ENCODE measurements at places on chromosomes 2 and 18. TPM values are rescaled to one million over a fixed set of nuclear protein-coding genes. Genes with fewer than 3 reads are reported as not detected.

- peaks cover 8% of the 10 kb centered on the region for H3K36me3 ChIP-seq
- peaks cover 55% of the 10 kb centered on the region for H3K4me1 ChIP-seq
- H3K4me3 ChIP-seq: no peak overlapping the region
Observed at GRCh38 chr18:62883937-62884735, 168.8 kb downstream of the PHLPP1 start.

GRCh38 chr18:57655740-57656139 lies 34.1 kb upstream of the NARS1 start:
- no peak for DNase-seq
- H3K27me3 ChIP-seq: no peaks in the 10 kb centered on the region
- H3K4me3 ChIP-seq: no peak overlapping the region
- no peaks in the 10 kb centered on the region for H3K4me1 ChIP-seq
- peaks cover 19% of the 10 kb centered on the region for H3K36me3 ChIP-seq
- no peak overlapping the region for H3K27ac ChIP-seq

DNA sequence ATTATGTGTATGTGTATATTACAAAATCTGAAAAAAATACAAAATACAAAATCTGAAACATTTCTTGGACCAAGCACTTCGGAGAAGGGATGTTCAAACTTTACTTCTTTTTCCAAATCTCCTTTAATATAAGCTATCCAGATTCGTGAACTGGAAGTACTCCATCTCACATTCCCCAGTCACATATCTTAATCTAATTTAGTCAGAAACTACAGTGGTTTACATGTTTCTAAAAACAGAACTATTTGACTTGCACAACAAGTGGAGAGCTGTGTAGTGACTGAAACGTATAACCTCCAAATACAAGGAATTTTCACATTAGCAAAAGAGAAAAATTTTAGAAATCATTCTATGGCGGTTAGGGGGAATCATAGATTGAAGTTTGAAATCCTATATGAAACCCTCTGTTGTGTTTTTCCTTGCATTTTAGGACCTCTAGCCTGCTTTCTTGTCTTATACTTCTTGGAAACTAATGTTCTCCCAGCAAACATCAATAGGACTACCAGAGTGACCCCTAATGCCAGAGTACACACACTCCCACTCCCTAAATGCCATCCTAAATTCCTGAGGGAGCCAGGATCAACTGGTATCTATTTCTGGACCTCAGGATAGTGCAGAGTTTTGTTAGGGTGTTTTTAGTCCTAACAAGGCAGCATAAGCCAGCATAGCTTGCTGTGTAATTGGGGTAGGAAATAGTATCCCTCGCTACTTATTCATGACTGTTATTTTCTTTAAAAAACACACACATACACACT lies 30.2 kb upstream of the ROCK1 start:
- no peaks in the 10 kb centered on the region for H3K36me3 ChIP-seq
- no peak overlapping the region for H3K4me3 ChIP-seq
- no peak overlapping the region for H3K27ac ChIP-seq
- DNase-seq: no peak

- H3K4me3 ChIP-seq: no peak overlapping the region
- H3K27me3 ChIP-seq: no peaks in the 10 kb centered on the region
- H3K36me3 ChIP-seq: no peaks in the 10 kb centered on the region
- peaks cover 17% of the 10 kb centered on the region for H3K4me1 ChIP-seq
- no peak overlapping the region for H3K27ac ChIP-seq
- no peak for DNase-seq
Observed at GRCh38 chr2:207812726-207813080, 43.0 kb upstream of the FZD5 start.

Gene CPO
- not detected for total RNA-seq

- no peak overlapping the region for H3K4me3 ChIP-seq
- no peaks in the 10 kb centered on the region for H3K4me1 ChIP-seq
Observed at GRCh38 chr18:37403100-37403781, 162.4 kb downstream of the CELF4 start.

DNA sequence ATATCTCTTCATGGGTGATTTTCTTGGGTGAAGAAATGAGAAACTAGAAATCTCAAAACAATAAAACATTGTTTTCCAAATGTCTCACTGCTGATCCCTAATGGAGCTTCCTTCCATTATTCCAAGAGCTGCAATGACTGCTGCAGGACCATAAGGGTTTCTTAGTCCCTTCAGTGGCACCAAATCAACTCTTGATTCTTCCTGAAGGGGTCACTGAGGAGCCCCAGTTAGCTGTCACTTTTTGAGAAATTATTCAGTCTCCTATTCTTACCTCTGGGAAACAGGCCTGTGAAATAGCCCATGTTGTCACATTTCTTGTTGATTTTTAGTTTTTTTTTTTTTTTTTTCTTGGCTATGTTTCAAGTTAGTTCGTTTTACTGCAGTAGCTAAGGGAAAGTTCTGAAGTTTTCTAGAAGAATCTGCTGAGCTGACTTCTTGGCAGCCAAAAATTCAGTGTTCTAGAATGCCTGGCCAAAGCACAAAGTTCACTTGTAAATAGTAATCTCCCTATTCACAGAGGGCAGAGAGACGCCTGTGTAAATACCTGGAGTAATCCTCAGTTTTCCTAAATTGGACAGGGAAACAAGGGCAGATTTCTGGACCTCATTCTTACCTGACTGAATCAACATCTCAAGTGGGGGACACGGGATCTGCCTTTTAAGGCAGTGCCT lies 480.0 kb downstream of the RIT2 start:
- no peaks in the 10 kb centered on the region for H3K36me3 ChIP-seq
- no peak overlapping the region for H3K4me3 ChIP-seq
- H3K27ac ChIP-seq: no peak overlapping the region
- no peaks in the 10 kb centered on the region for H3K4me1 ChIP-seq
- no peak for DNase-seq

GRCh38 chr2:217858519-217859491 lies 144.0 kb downstream of the TNS1 start:
- H3K27me3 ChIP-seq: no peaks in the 10 kb centered on the region
- no peak overlapping the region for H3K4me3 ChIP-seq
- DNase-seq: no peak
- H3K36me3 ChIP-seq: no peaks in the 10 kb centered on the region

DNA sequence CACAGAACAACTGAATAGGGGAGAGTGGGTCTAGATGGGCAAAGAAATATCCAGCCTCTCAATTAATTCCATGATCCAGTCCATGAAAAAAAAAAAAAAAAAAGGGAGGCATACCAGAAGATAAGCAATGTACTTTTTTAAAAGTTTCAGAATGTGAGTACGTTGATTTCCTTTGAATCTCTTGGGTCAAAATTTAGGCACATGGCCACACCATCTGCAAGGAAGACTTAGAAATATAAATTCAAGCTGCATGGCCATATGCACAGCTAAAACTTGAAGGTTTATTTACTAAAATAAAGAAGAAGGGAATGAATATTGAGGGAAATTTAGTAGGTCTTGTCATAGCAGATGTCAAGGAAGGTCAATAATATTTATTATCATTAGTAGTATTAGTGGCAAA lies 286.5 kb upstream of the CDH7 start:
- H3K36me3 ChIP-seq: no peaks in the 10 kb centered on the region
- H3K27ac ChIP-seq: no peak overlapping the region
- no peaks in the 10 kb centered on the region for H3K4me1 ChIP-seq
- H3K27me3 ChIP-seq: no peaks in the 10 kb centered on the region
- no peak overlapping the region for H3K4me3 ChIP-seq

DNA sequence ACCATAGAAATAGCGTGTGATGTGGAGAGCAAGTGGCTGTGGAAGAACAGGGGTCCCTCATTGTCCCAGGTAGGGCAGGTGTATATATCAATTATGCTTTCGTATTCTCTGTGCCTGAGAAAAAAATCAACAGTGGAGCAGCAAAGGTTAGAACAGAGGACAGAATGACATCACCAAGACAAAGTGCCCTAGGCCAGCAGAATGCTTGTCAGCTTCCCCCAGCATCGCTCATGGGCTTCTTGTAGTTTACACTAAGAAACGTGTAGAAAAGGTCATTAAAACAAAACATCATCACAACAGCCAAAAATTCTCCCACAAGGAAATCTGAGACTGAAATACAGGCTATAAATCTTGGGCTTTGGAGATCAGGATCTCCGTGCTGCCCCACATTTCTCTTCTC lies 288.0 kb downstream of the TDRD15 start:
- DNase-seq: no peak
- H3K36me3 ChIP-seq: no peaks in the 10 kb centered on the region
- H3K4me3 ChIP-seq: no peak overlapping the region

DNA sequence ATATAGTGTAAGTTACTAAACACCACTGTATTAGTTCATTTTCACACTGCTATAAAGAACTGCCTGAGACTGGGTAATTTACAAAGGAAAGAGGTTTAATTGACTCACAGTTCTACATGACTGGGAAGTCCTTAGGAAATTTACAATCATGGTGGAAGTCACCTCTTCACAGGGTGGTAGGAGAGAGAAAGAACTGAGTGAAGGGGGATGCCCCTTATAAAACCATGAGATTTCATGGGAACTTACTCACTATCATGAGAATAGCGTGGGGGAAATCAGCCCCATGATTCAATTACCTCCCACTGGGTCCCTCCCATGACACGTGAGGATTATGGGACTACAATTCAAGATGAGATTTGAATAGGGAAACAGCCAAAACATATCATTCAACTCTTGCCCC lies 618.0 kb downstream of the NYAP2 start:
- no peak overlapping the region for H3K4me3 ChIP-seq
- no peak for DNase-seq
- H3K36me3 ChIP-seq: no peaks in the 10 kb centered on the region
- H3K27ac ChIP-seq: no peak overlapping the region

GRCh38 chr2:231260442-231261208 lies 62.2 kb downstream of the ARMC9 start:
- no peak for DNase-seq
- H3K4me3 ChIP-seq: no peak overlapping the region
- no peaks in the 10 kb centered on the region for H3K36me3 ChIP-seq
- no peaks in the 10 kb centered on the region for H3K4me1 ChIP-seq
- no peak overlapping the region for H3K27ac ChIP-seq

Gene TET3
- total RNA-seq: 17.1 TPM

- H3K36me3 ChIP-seq: no peaks in the 10 kb centered on the region
- no peak overlapping the region for H3K27ac ChIP-seq
- H3K4me1 ChIP-seq: no peaks in the 10 kb centered on the region
- DNase-seq: no peak
- H3K27me3 ChIP-seq: no peaks in the 10 kb centered on the region
Observed at GRCh38 chr18:74336656-74337055, 21.0 kb downstream of the C18orf63 start.

GRCh38 chr18:74604774-74605173 lies 7.1 kb downstream of the ZNF407 start:
- no peaks in the 10 kb centered on the region for H3K4me1 ChIP-seq
- H3K36me3 ChIP-seq: no peaks in the 10 kb centered on the region
- H3K27ac ChIP-seq: no peak overlapping the region

Gene MATN3
- 1.9 TPM for total RNA-seq

Gene GPR45
- total RNA-seq: not detected

DNA sequence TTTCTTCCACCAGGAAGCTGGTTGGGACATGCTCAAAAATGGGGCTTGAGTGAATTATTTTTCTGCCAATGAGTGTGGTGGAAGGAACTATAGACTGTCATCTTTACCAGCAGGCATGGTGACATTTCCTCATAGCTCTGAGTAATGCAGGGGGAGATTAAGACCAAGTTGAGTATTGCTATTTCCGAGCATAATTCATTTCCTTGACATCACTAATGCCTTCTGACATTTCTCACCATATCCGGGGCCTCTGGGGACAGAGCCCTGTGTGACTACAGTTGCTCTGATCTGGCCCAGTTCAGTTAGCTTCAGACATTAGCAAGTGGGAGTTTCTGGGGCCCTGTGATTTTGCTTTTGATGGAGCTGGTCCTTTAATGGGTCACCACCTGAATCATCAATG lies 410.4 kb downstream of the MEIS1 start:
- no peaks in the 10 kb centered on the region for H3K27me3 ChIP-seq
- no peaks in the 10 kb centered on the region for H3K36me3 ChIP-seq
- H3K4me3 ChIP-seq: no peak overlapping the region
- H3K27ac ChIP-seq: no peak overlapping the region

DNA sequence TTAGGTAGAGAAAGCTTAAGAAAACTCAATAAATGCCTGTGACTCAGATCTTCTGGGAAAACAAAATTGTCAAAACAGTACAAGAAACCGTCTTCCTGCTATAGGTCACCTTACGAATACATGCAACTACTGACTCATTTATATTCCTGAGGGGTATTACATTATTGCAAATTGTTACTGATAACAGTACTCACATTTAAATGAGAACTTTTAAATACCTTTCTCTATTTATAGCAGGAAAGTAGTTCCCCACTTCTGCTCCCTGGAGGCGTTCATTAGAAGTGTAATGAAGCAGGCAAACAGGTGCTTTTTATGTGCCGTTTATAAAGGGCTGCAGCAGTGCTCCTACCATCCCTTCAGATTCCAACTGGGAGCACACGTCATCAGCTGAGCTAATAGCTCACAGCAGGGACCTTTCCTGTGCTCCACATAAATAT lies 65.1 kb upstream of the RPRM start:
- no peak overlapping the region for H3K27ac ChIP-seq
- no peaks in the 10 kb centered on the region for H3K4me1 ChIP-seq

Gene CNGA3
- not detected for total RNA-seq

Gene VWC2L
- total RNA-seq: not detected

- no peak overlapping the region for H3K27ac ChIP-seq
- H3K4me1 ChIP-seq: peaks cover 17% of the 10 kb centered on the region
- no peaks in the 10 kb centered on the region for H3K27me3 ChIP-seq
- no peak overlapping the region for H3K4me3 ChIP-seq
Observed at GRCh38 chr2:132403146-132403545, 13.5 kb upstream of the GPR39 start.

- no peak overlapping the region for H3K4me3 ChIP-seq
- H3K27ac ChIP-seq: no peak overlapping the region
- no peaks in the 10 kb centered on the region for H3K36me3 ChIP-seq
- H3K4me1 ChIP-seq: no peaks in the 10 kb centered on the region
Observed at GRCh38 chr2:215110918-215111317, 27.5 kb downstream of the ABCA12 start.

- H3K27me3 ChIP-seq: peaks cover 7% of the 10 kb centered on the region
- H3K4me1 ChIP-seq: no peaks in the 10 kb centered on the region
- H3K4me3 ChIP-seq: no peak overlapping the region
Observed at GRCh38 chr2:4354678-4355077, 651.3 kb downstream of the DCDC2C start.

DNA sequence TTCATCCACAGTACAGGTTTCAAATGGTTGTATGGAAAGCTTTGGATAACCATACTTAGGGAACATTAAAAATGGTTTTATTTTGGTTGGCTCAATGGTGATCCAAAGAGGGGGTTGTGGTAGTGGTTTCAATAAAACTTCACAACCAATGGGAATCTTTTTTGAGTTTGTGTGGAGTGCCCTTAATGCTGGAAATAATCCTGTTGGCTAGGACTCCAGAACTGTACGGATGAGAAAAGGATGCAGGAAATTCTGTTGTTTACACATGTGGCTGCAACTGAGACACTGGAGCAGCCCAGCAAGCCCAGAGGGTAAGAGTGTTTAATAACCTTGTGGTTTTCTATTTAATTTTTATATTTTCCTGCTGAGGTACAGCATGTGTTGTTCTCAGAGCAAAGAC lies at the start of gene CCDC102B:
Gene CCDC102B (plus strand): TSS at position 210 of the 400 bp plus-strand sequence. CDS start 38,684 bp downstream, outside the sequence.
- H3K4me1 ChIP-seq: no peaks in the 10 kb centered on the region
- H3K4me3 ChIP-seq: no peak within 1 kb of the TSS
- no peaks in the 10 kb centered on the region for H3K36me3 ChIP-seq
- H3K27ac ChIP-seq: no peak within 1 kb of the TSS
- no peaks in the 10 kb centered on the region for H3K27me3 ChIP-seq
